ENCODE measurements at places on chromosomes 6 and 20.

- peak; percentile 44 for DNase-seq
Measured at GRCh38 chr6:134094441-134094840, 42.0 kb upstream of the SLC2A12 start.

GRCh38 chr20:59087829-59088433, 45.3 kb upstream of the PRELID3B start:
- peak; percentile 21 for DNase-seq

DNA sequence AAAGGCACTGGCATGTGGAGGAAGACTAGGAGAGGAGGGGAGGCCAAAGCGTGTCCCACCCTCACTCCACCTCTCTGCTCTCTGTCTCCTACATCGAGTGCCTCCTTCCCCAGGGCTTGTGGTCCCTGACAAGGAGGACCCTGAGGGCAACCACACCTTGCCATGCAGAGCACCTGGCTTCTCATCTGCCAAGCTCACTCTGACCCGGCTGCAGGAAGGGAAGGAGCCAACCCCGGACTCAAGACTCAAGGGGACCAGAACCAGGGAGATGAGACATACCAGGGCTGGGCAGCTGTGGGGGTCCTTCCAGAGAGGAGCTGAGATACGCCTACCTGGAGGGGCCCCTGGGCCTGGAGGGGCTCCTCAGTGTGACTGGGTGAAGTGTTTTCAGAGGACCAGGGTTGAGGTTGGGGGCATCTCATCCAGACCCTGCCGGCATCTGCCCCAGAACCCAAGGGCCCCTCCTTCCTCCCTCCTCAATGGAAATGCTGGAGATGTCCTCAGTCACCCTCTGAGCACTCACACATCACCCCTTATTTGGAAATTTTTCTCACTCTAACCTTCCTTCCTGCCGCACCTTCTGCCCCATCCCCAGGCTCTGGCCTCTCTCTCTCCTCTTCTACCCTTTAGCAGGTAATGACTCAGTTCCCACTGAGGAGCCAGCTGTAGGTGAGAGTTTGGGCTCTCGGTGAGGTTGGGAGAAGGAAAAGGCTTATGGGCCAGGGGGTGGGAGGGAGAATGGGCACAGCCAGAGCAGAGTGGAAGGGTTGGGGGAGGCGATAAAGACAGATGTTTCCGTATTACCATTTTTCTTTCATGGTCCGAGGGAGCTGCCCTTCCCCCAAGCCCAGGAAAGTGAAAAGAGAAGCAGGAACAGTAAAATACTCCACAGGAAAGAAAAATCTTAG, 32.0 kb upstream of the POU5F1 start:
- no peak for DNase-seq

GRCh38 chr6:31210123-31210522, 39.6 kb upstream of the POU5F1 start:
- DNase-seq = no peak

DNA sequence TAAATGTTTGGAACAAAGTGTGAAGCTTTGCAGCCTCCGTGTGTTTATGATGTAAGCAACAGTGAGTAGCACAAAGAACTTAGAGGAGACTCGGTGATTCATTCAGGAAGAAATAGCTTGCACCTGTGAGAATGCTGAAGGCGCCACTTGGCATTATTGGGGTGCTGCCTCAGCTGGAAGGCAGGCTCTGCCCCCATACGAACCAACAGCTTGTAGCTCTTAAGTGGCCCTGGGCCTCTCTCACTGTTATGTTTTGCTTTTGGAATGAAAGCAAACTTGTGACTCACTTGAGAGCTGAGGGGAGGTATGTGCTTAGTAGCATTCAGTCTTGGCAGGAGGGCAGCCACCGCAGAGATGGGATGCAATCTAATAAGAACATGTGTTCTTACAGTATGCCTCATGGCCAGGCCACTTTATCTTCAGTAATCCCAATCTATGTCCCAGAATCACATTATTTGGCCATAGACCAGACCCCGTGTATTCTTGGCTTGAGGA, 310.7 kb downstream of the EYA4 start:
- peak; percentile 98 for DNase-seq

- no peak for DNase-seq
Measured at GRCh38 chr6:130034378-130035146, 16.2 kb downstream of the L3MBTL3 start.

DNA sequence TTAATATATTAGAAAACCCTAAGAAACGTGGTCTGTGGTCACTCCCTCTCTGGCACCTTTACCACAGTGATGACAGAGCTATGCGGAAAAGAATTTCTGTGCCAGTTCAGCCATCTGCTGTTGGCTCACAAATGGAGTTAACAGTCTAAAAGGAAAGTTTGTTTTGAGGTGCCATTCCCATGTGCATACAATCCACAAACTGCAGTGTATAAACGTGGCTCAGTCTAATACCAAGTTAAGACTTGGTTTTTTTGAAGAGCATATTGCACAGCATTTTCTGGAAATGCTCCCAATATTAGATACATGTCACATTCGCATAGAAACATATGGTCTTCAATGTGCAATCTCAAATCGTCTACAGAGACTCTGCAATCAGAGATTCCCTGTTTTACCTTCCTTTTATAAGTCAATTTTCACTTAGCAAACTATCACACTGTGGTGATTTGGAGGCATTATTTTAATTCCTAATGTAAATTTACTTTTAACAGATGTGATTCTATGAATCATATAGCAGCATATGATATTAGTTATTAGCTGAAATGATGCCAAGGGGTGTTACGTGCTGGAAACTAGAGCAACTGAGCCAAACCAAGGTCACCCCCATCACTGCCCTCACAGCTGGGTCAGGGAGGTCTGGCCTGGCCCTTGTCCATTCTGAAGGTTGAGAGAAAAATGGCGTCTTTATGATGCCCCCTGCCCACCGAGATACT, 383.5 kb downstream of the PRKN start:
- DNase-seq = no peak

GRCh38 chr20:5058873-5059272, 57.6 kb upstream of the SLC23A2 start:
- no peak for DNase-seq

GRCh38 chr20:63831646-63831992, 555 bp upstream of the ZBTB46 start:
- DNase-seq = no peak

DNA sequence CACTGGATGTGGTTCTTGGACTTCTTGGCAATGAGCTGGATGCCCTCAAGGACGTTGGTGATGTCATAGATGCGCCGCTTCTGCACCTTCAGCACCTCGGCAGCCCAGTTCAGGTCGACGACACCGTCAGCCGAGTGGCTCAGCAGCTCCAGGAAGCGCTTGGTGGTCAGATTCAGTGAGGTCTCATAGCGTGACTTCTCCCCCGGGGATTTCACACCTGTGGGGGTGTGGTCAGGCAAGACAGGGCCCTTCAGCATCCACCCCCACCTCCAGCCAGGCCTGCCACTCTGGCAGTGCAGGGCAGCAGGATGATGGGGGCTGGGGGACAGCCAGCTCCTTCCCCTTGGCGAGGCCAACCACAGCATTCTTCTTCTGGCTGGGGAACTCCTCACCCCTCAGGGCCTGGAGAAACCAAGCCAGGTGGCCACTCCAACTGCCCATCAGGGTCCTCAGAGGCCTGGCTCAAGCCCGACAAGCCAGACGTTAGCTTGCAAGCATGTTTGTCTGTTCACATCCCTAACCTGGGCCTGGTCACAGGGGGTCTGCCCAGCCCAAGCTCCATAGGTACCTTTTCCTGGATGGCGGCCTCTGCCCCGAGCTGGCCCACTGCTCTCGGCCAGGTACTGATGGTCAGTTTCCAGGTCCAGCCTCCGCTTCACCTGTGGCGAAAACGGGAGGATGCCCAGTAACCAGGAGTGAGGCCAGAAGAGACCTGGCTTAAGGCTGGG, 5.7 kb upstream of the NECAB3 start:
- DNase-seq = no peak

- no peak for DNase-seq
Measured at GRCh38 chr6:40499215-40499614, 87.9 kb downstream of the LRFN2 start.

DNA sequence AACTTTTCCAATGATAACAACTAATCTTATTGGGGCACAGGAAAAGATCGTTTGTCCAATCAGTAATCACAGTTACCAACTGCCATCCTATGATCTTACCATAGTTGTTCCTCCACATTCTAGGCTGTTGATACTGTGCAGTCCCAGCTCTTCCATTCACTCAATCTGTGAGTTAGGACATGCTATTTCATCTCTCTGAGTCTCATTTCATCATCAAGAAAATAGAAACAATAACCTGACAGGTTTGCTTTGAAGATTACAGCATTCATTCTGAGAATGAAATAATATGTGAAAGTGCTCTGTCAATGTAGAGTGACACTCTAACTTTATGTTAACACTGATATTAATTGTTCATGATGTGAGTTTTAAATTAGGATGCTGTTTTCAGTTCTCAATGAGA, 89.8 kb downstream of the KIF13A start:
- no peak for DNase-seq

- DNase-seq = no peak
Measured at GRCh38 chr6:101294051-101294638, 99.4 kb upstream of the GRIK2 start.

DNA sequence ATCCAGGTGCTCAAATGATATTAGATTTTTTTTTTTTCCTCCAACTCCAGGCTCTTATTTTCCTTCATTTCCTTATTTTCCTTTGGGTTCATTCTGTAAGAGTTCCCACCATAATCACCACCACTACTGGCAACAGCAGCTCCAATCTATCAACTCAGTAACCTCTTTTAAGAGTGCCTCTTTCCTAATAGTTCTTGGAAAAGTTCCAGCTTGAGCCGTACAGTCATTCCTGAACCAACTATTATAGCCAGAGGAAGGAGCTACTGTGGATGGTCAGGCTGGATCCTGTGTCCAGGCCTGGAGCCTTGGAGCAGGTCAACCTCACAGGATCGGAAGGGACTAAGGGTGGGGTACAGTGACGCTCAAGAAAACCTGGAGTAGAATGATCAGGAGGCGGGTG, 4.2 kb upstream of the ANGPT4 start:
- no peak for DNase-seq

DNA sequence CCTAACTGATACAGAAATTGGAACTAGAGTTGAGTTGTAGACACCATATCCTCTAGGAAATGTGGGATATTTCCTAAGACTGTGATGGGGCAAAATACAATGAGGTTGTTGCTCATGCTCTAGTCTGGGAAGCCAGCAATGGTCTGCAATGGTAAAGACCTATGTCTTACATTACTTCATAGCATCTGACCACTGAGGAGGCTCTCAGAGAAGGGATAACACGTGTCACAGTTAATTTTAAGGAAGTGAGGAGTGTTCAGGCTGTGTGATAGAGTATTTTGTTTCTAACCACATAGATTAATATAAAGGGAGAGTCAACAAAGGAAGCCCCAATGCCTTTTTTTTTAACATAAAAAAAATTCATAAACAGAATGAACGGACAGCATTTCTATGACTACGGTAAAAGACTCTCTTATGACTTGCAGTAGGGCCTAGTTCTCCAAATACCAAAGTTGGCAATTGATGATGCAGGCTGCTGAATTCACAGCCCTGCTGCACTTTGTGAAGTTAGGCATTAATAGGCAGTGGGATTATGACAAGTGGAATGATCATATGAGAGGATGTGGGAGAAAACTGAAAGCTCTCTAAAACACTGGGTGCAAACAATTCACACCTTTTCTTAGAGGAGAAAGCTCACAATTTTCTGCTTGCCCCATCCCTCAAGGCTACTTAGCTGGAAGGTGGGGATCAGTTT, 13.7 kb downstream of the KCNS1 start:
- no peak for DNase-seq

- DNase-seq = no peak
Measured at GRCh38 chr20:61917474-61918145, 148.1 kb downstream of the TAF4 start.
